Forelimb muscle (tissue), 1 donor: ENCODE measurements at places on chromosomes 1 and 21.

GRCh38 chr1:31579374-31579773, 3.1 kb downstream of the TINAGL1 start:
- DNase-seq, result no peak

DNA sequence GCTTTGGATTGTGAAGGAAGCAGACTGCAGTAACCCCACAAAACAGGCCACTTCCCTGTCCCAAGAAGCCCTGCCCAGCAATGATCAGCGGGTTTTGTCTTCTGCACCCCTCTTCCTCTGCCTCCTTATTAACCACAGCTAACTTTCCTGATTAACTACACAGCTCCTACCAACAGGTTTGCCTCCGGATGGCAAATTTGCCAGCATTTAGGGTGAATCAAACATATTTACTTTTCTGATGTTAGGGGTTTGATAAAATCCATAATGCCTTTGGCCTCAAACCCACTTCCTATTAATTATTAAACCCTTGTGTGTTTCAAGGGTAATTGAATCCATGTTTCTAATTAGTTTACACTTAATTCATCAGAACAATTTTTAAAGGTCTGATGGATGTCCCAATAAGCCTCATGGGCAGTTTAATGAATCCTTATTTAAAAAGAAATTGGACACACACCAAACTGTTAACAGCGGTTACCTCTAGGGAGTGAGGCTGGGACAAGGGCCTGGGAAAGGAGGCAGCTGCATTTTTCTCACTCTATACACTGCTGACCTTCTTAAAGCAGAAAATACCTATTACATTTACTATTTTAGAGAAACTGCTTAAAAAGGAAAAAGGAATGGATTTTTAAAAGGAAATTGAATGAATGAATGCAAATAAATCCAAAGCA, 91.9 kb downstream of the CSMD2 start:
- no peak for DNase-seq

GRCh38 chr1:42730002-42730401, 10.0 kb downstream of the CLDN19 start:
- DNase-seq, result no peak

- DNase-seq, result no peak
Observed at GRCh38 chr1:203828002-203828401, 32.6 kb downstream of the ZBED6 start.

DNA sequence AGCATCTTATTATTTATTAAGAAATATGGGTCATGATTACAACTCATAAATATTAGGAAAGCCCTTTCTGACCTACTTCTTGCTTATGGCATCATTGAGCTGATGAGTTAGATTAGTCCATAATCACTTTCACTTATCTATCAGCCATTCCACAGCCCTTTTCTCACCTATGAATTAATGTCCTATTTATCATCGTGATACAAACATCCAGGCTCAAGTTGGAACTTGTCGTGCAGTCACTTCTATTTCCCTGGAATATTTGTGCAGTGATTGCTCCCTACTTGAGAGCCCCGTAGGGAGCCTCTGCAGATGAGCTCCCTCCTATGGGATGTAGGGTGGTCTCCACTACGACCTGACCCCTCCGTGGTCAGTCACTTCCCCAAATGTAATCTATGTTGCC, 8.1 kb upstream of the F3 start:
- DNase-seq, result no peak

DNA sequence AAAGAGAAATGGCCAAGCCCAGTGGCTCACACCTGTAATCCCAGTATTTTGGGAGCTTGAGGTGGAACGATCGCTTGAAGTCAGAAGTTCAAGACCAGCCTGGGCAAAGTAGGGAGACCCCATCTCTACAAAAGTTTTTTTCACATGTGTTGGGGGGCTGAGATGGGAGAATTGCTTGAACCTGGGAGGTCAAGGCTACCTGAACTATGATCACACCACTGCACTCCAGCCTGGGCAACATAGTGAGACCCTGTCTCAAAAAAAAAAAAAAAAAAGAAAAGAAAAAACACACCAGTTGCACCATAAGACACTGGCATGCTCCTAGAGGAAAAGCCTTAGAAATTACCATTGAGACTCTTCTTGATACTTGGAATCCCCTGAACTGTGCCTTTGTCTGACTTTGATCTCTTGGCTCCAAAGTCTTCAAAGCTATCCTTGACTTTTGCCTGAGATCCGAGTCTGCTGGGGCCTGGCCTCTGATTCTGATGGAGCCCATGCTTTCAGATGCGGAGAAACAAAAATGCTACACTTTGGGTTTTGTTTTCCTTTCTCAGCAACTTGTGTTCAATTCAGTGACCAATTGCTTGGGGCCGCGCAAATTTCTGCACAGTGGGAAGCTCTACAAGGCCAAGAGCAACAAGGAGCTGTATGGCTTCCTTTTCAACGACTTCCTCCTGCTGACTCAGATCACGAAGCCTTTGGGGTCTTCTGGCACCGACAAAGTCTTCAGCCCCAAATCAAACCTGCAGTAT, 33.7 kb downstream of the ATP5PO start:
- DNase-seq, result no peak

- no peak for DNase-seq
Observed at GRCh38 chr1:168520052-168520751, 23.6 kb downstream of the XCL2 start.

- no peak for DNase-seq
Observed at GRCh38 chr1:112110031-112110430, 120.6 kb upstream of the KCND3 start.

DNA sequence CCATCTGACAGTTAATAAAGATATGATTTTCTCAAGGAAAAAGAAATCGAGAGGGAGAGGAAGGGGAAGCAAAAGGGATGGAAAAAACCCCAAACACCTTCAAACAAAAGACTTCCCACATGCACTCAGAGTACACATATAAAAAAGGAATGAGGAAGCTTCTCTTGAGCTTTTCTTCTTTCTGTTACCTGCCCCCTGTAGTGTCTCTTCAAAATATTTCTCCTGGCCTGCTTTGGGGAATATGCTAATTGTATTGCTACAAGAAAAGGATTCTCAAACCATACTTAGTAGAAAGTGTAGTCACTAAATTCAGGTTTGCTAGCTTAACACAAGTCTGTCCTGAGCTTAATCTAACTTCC, 58.7 kb downstream of the KIF14 start:
- no peak for DNase-seq

GRCh38 chr1:111507411-111508201, 4.2 kb upstream of the ADORA3 start:
- DNase-seq, result peak; percentile 46

DNA sequence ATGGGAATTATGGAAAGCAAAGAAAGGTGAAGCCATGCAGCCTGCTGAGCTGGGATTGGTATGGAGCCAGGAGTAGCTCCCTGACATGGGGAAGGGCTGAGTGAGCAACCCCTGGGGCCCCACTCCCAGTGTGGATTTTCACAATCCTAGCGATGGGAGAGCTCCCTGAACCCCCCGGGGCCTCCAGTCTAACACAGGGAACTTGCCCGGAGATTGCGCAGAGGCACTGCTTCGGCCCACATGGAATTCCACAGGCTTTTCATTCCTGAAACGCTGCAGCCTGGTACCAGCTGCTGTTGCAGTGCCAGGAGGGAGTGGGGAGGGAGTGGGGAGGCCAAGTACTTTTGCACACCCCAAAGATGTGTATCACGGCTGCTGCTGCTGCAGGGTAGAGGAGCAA, 110.4 kb upstream of the C21orf91 start:
- no peak for DNase-seq

DNA sequence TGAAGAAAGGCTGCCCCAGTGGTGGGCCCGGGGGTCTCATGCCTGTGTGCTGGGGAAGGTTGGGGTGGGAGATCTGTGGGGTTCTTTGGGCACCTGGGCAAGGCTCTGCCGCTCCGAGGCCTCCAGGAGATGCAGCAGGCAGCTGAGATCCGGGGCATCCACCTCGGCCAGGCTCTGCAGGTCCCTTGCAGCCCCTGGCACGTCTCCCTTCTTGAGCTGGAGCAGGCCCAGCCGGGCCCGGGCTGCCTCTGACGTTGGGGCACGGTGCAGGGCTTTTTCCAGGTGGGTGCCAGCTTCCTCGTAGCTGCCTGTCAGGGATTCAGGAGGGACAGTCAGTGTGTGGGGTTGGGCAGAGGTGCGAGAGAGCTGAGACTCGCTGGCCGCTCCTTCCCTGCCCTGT, 11.4 kb upstream of the MMEL1 start:
- DNase-seq, result no peak

- DNase-seq, result no peak
Observed at GRCh38 chr21:43370888-43371570, 55.9 kb downstream of the SIK1 start.

DNA sequence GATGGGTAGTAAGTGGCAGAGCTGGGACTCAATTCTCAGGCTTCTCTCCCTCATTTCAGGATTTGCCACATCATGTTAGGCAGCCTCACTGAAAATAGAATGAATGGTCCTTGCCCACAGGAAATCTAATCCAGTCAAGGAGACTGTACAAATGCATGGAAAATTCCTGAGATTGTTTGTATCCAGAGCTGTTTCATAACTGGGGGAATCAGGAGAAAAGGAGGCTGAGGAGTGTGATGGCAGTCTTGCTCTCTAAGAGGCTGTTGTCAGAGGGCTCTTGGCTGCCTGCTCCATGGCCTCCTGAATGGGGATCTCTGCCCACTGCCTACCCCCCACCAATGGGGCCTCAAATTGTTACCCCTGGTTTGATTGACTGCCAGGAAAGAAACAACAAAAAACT, 141.9 kb upstream of the TNR start:
- no peak for DNase-seq

DNA sequence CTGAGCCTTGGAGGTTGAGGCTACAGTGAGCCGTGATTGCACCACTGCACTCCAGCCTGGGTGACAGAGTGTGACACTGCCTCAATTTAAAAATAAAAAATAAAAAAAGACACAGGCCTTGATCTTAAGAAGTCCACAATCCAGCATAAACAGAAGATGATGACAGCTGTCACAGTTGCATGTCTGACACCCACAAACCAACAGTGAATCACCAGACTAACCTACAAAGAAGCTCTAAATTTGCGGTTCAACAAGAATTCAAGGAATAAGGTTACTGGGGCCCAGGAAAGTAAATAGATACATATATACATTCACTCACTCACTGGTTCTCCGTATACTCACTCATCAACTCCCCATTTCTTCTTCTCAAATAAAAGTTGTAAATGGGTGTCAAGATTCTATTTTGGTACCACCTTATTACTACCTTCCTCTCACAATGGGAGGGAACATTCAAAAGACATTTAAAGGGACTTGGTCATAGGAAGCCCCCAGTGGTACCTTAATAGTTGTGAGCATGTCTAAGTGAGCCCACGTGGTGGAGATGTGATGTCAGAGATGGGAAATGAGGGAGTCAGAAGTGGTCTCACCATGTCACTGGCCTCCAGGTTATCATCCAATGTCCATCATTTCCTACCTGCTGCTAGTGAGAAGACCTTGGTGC, 66.9 kb upstream of the PRDX6 start:
- no peak for DNase-seq

DNA sequence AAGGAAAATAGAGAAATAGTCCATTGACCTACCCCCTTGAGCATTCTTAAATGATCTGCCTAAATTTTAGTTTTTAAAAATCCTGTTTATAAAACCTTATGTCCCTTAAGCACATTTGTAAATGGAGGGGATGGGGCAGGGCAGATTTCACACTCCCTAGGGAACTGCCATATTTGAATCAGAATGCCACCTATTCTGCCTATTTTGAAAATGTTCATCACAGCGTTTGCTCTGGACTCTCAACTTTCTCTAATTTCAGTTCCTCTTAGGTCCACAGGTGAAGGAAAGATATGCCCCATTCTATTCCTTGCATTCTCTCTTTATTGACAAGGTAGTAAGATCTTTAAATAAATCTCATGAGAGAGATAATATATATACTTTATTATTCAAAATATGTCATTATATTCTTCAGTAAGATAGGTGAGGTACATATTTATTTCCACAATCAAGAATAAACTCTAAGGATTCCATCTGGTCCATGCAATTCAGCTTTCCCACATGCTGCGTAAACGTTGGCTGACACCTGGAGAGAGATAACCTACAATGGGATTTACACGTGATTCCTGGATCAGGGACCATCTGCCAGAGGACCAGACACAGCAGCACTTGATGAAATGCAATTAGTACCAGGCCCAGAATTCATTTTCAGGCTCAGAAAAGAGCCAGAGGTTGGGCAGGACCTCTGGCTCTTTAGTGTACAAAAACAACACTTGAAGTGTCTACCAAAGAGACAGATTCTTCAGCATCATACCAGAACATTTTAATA, 1.2 kb upstream of the LPGAT1 start:
- no peak for DNase-seq

GRCh38 chr1:183840140-183840539, 35.2 kb downstream of the RGL1 start:
- DNase-seq, result no peak

GRCh38 chr1:206635978-206636345, 626 bp downstream of the DYRK3 start:
- no peak for DNase-seq

- no peak for DNase-seq
Observed at GRCh38 chr1:177849130-177849529, 120.7 kb downstream of the SEC16B start.

GRCh38 chr1:23441446-23442148, 17.0 kb upstream of the TCEA3 start:
- DNase-seq, result no peak

- DNase-seq, result no peak
Observed at GRCh38 chr1:66809736-66810326, 8.8 kb upstream of the INSL5 start.

GRCh38 chr21:31213787-31214186, 130.3 kb downstream of the TIAM1 start:
- no peak for DNase-seq

GRCh38 chr1:8284127-8284526, 33.8 kb upstream of the SLC45A1 start:
- DNase-seq, result peak; percentile 20

DNA sequence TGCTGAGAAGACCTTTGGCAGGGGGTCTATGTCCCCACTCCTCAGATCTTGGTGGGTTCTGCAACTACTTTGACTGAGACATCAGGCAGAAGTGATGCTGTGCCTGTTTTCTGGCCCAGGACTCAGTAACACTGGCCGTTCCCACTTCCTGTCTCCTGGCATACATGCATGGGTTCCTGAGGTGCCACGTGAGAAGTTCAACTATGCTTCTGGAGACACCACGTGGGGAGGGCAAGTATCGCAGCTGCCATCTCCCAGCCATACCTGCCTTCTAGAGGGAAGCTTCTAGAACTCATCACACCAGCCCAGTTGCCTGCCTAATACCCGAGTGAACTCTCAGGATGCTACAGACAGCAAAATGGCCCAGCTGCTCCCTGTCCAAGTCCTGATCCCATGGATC, 65.8 kb downstream of the TRABD2B start:
- no peak for DNase-seq
